ENCODE measurements at places on chromosomes 11 and 22.

DNA sequence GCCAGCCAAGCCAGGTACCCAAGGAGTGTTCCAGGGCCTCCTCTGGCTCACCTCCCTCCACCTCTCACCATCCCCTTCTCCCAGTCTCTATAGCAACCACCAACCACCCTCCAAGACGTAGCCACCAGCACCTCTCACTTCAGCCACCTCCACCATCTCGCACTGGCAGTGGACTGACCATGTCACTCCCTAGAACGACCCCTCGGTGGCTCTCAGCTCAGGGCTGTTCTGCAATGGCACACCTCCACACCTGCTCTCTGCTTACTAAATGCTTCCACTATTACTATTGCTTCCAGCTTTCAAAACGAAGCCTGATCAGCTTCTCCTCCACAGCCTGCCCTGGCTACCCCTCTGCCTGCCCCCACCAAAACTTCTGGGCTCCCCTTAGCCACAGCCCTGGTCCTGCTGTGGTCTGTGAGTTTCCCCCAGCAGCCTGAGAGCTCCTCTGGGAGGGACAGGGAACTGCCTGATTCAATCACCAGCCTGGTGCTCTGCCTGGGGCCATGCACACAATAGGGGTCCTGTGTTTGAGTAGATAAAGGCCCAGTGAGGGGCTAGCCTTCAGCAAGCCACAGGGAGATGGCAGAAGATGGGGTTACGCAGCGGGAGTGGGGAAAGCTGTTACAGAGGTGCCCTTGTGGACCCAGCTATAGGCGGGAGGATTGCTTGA, 17.5 kb upstream of the CBX7 start:
- DNase-seq: no peak

- DNase-seq: peak; percentile 82
Measured at GRCh38 chr11:64856382-64857227, 12.2 kb upstream of the CDC42BPG start.

GRCh38 chr11:75891947-75892739, 77.1 kb downstream of the UVRAG start:
- DNase-seq: no peak

DNA sequence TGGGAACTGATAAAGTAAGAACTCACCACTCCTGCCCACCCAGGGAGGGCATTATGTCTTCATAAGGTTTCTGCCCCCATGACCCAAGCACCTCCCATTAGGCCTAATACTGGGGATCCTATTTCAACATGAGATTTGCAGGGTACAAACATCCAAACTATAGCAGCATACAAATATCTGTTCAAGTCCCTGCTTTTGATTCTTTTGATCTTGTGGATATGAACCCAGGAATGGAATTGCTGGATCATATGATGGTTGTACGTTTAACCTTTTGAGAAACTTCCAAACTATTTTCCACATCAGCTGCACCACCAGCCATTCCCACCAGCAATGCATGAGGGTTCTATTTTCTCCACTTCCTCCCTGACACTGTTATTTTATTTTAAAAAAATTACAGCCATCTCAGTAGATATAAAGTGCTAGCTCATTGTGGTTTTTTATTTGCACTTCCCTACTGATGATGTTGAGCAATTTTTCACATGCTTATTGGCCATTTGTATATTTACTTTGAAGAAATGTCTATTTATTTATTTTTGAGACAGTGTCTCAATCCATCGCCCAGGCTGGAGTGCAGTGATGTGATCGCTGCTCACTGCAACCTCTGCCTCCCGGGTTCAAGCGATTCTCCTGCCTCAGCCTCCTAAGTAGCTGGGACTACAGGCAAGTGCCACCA, 7.1 kb upstream of the ATG16L2 start:
- DNase-seq: no peak

DNA sequence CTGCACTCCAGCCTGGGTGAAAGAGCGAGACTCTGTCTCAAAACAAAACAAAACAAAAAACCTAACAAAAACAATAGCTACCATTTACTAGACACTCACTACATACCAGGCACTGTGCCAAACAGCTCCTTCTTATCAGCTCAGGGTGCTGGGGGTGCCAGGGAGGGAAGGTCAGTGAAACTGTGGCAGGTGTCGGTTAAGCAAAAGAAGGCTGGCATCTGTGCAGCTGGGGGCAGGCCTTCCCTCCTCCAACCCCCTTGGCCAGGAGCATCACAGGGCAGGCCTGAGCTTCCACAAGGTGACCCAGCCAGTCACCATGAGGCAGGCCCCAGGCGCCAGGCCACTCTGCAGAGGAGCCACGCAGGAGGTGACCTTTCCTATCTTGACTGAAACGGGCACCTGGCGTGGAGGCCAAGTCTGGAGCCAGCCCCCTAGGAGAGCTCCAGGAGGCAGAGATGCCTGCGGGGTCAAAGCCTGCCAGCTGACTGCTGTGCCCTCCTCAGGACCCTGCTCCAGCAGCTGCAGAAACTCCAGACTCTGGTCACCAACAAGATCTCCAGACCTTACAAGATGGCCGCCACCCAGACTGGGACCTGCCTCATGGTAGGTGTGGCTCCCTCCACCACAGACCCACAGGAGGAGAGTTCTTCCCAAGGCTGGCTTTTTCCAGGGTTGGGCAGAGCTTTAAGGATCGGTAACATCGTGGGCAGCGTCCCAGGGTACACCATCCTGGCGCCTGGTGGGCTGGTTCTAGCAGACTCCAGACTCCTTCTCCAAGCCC, 31.3 kb upstream of the DGKZ start:
- DNase-seq: no peak

- no peak for DNase-seq
Measured at GRCh38 chr11:2998073-2998850, 6.1 kb upstream of the NAP1L4 start.

Data from activated CD4-positive, alpha-beta T cell treated with anti-CD3 and anti-CD28 coated beads for 48 hours (primary cell).